ENCODE measurements at places on chromosomes 3 and 15. TPM values are rescaled to one million over a fixed set of nuclear protein-coding genes. Genes with fewer than 3 reads are reported as not detected.

GOLGA8A gene
- 2.0 TPM for total RNA-seq

THSD4 gene
- total RNA-seq = 5.3 TPM

VPS33B gene
- total RNA-seq = 7.3 TPM

ABHD6 gene
- 11.6 TPM for total RNA-seq

CCRL2 gene
- 1.0 TPM for total RNA-seq

SLCO2A1 gene
- total RNA-seq = 0.47 TPM

CCR1 gene
- total RNA-seq = 5.6 TPM

KBTBD13 gene
- not detected for total RNA-seq

CRYGS gene
- 0.47 TPM for total RNA-seq

ULK3 gene
- total RNA-seq = 15.3 TPM

IL5RA gene
- not detected for total RNA-seq

GLT8D1 gene
- total RNA-seq = 79.9 TPM

CEMIP gene
- 2.1 TPM for total RNA-seq

BNC1 gene
- total RNA-seq = not detected

CD86 gene
- total RNA-seq = not detected

STRIT1 gene
- not detected for total RNA-seq

ADCY5 gene
- total RNA-seq = not detected

SOX14 gene
- total RNA-seq = not detected

OCA2 gene
- not detected for total RNA-seq

PP2D1 gene
- not detected for total RNA-seq

GATA2 gene
- 36.3 TPM for total RNA-seq

RTP3 gene
- 0.20 TPM for total RNA-seq

CFAP100 gene
- not detected for total RNA-seq

MYRIP gene
- not detected for total RNA-seq

CADM2 gene
- total RNA-seq = not detected

ELL3 gene
- total RNA-seq = 0.86 TPM

NR2E3 gene
- not detected for total RNA-seq

SLC24A5 gene
- not detected for total RNA-seq

DISP2 gene
- total RNA-seq = 0.49 TPM

CSTA gene
- total RNA-seq = 0.30 TPM

WDR93 gene
- 0.25 TPM for total RNA-seq

MAP3K13 gene
- total RNA-seq = 47.9 TPM

CHL1 gene
- total RNA-seq = not detected

SCAPER gene
- 10.1 TPM for total RNA-seq

CKMT1B gene
- total RNA-seq = not detected

SERPINI2 gene
- not detected for total RNA-seq

FSIP1 gene
- total RNA-seq = 0.76 TPM

RBP2 gene
- not detected for total RNA-seq

B3GNT5 gene
- 4.1 TPM for total RNA-seq

SPINK8 gene
- not detected for total RNA-seq

ISG20 gene
- 30.5 TPM for total RNA-seq

CLDN1 gene
- total RNA-seq = 1.8 TPM

CPB1 gene
- total RNA-seq = not detected

CSPG5 gene
- 1.1 TPM for total RNA-seq

OR5H2 gene
- not detected for total RNA-seq

PLA2G4D gene
- total RNA-seq = 0.10 TPM

ESYT3 gene
- total RNA-seq = 0.52 TPM

CXCR6 gene
- not detected for total RNA-seq

GCNT3 gene
- 1.6 TPM for total RNA-seq

CSPG4 gene
- total RNA-seq = 3.4 TPM

PLCB2 gene
- total RNA-seq = not detected

CFAP91 gene
- total RNA-seq = 3.3 TPM

HOMER2 gene
- total RNA-seq = 5.5 TPM

C2CD4A gene
- 0.05 TPM for total RNA-seq
